ENCODE measurements at places on chromosomes 6 and 20.

DNA sequence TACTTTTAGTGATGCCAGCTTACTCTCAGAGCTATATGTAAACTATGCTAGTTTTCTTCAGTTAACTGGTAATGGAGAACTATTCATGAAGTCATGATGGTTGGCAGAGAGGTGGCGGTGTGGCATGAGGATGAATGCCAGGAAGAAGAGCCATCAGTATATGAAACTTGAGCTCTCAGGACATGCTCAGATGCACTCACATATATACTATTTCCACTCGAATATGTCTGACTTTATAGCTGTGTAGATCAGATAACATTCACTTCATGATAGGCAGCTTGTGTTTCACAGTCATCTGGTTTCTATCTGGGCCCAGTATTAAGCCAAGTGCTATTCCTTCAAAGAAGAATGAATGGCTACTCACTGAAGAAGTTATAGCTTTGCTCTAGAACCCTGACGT, 46.2 kb upstream of the CEP85L start:
- no peak for DNase-seq

GRCh38 chr6:152293404-152293803, 343.8 kb downstream of the SYNE1 start:
- DNase-seq = no peak

DNA sequence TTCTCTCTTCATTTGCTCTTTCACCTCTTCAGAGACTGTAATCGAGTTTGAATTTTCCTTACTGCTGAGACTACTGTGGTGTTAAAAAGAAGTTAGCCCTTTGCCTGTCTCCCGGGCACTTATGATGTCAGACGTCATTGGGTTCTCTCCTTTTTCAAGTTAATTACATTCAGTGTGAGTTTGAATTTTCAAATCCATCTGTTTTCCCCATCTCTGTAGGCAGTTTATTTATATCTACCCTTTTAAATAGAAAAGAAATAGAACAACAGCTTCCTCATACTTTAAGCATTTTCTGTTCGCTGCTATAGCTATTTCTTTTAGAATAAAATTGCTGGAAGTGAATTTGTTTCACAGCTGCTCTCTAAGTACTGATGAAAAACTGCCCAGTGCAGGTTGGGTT, 81.4 kb downstream of the MCHR2 start:
- DNase-seq = no peak

GRCh38 chr6:35719404-35719829, 17.4 kb upstream of the ARMC12 start:
- DNase-seq = no peak

GRCh38 chr6:41914869-41915530, 5.9 kb downstream of the MED20 start:
- DNase-seq = no peak

DNA sequence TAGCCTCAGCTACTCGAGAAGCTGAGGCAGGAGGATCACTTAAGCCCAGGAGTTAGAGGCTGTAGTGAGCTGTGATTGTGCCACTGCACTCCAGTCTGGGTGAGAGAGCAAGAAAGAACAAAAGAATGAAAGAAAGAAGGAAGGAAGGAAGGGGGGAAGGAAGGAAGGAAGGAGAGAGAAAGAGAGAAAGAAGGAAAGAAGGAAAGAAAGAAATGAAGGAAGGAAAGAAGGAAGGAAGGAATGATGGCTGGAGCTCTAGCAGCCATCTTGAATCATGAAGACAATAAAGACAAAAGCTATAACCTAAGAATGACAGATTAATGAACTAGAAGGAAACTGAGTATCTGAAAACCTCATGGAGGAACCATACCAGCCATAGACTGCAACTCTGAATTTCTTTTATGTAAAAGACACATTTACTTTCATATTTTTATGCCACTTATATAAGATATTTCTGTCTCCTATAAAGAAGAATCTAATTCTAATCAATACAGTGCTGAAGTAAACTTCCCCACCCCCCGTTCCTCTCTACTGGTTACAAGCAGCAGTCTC, 522.3 kb upstream of the JARID2 start:
- no peak for DNase-seq

DNA sequence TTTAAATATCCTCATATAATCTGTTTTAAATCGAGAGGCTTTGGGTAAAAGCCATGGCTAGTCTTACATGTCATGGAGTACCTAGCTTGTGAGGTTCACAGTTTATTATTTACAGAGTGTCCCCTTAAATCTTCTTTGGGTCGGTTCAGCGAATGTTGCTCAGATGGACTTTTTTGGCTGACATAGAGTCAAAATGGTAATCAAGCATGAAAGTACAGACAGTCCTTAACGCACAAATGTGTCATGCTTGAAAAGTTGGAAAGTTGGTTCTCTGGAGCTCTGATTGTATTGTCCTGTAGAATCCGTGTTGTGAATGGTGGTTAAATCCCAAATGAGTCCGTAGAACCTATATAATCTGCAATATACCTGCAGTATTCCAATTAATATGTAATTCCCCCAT, 22.0 kb downstream of the PTPN1 start:
- no peak for DNase-seq

GRCh38 chr20:17837179-17837578, 131.4 kb downstream of the SNX5 start:
- no peak for DNase-seq

DNA sequence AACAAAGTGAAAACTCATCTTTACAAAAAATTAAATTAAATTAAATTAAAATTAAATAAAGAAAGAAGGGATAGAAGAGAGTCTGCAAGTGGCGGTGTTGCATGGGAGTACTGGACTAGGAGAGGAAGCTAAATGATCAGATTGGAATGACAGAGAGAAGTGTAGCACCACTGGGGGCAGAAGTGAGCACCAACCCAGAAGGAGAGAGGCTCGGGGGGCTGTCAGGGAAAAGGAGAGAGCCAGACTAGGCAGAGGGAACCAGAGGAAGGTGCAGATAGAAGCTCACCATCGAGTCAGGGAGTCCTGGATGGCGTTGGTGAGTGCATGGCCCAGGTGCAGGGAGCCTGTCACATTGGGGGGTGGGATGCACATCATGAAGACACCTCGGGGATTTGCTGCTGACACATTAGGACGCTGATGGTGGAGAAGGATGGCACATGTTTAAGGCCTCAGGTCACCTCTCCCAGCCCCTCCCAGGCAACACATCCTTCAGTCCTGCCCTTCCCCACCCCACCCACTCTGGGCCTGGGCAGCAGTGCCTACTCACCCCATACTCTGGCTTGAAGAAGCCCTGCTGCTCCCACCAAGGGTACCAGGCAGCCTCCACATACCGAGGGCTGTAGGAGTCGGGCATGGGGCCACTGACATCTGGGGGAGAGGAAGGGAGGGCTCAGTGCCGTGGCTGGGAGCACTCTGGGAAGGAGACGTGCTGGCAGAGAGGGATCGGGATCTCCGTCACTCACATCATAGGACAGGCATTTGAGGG, 4.0 kb downstream of the VARS1 start:
- DNase-seq = no peak

- DNase-seq = no peak
Observed at GRCh38 chr20:23205611-23206041, 119.5 kb upstream of the CD93 start.

GRCh38 chr6:81572020-81572419, 180.5 kb downstream of the TENT5A start:
- no peak for DNase-seq

DNA sequence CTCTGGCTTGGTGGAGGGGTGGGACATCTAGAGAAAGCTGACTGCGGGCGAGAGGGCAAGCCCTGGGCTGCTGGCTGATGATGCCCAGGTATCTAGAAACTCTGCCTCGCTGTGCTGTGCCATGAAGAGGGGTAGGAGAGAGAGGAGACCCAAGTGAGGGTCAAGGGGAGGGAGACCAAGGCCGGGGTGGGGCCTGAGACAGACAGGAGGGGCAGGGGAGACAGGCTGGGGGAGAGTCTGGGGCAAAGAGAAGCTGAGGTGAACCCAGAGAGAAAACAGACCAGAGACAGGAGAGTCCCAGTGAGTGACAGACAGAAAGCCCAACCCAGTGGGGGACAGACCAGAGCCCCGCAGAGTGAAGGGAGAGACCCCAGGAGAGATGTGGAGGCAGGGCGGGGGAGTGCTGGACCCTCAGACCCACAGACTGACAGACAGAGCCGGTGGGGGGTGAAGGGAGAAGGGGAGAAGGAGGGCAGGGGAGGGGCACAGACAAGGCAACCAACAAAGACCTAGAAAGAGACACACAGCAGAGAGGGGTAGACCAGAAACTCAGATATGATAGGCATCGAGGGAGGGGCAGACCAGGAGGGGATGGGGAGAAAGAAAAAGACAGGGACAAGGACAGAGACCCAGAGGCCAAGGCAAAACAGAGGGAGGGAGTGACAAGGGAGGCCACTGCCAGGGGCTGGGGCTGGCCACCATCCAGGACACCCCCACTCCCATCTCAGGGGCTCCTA, 5.9 kb downstream of the TEAD3 start:
- DNase-seq = no peak

GRCh38 chr20:5989539-5989938, 39.1 kb downstream of the MCM8 start:
- no peak for DNase-seq
